ENCODE measurements at places on chromosomes 11 and 22.

DNA sequence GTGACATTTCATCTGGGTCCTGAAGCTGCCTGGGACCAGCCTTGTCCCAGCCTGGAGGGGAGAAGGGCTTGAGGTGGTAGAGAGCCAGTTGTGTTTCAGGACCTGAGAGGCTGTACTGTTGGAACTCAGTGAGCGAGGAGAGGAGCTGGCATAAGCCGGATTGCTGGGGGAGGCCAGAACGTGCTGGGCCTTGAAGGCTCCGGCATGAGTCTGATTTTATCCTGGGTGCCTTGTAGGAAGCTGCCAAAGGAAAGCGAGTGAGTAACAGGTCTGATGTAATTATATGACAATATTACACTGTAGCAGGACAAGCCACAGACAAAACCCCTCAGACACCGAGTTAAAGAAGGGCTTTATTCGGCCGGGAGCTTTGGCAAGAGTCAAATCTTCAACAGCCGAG is 17.2 kb downstream of the AP2A2 start:
- H3K27me3 ChIP-seq: no peaks in the 10 kb centered on the region
- H3K4me3 ChIP-seq: no peak overlapping the region
- H3K36me3 ChIP-seq: peaks cover 19% of the 10 kb centered on the region
- peaks cover 28% of the 10 kb centered on the region for H3K4me1 ChIP-seq
- no peak overlapping the region for H3K27ac ChIP-seq
- DNase-seq: peak; percentile 29

- H3K4me3 ChIP-seq: no peak overlapping the region
- H3K27ac ChIP-seq: no peak overlapping the region
- H3K36me3 ChIP-seq: no peaks in the 10 kb centered on the region
Observed at GRCh38 chr11:129291546-129291945, 84.1 kb upstream of the BARX2 start.

GRCh38 chr11:73565804-73566203 is 32.1 kb downstream of the FAM168A start:
- H3K4me3 ChIP-seq: no peak overlapping the region
- no peak overlapping the region for H3K27ac ChIP-seq
- H3K4me1 ChIP-seq: peaks cover 25% of the 10 kb centered on the region
- no peak for DNase-seq
- H3K36me3 ChIP-seq: no peaks in the 10 kb centered on the region
- no peaks in the 10 kb centered on the region for H3K27me3 ChIP-seq

DNA sequence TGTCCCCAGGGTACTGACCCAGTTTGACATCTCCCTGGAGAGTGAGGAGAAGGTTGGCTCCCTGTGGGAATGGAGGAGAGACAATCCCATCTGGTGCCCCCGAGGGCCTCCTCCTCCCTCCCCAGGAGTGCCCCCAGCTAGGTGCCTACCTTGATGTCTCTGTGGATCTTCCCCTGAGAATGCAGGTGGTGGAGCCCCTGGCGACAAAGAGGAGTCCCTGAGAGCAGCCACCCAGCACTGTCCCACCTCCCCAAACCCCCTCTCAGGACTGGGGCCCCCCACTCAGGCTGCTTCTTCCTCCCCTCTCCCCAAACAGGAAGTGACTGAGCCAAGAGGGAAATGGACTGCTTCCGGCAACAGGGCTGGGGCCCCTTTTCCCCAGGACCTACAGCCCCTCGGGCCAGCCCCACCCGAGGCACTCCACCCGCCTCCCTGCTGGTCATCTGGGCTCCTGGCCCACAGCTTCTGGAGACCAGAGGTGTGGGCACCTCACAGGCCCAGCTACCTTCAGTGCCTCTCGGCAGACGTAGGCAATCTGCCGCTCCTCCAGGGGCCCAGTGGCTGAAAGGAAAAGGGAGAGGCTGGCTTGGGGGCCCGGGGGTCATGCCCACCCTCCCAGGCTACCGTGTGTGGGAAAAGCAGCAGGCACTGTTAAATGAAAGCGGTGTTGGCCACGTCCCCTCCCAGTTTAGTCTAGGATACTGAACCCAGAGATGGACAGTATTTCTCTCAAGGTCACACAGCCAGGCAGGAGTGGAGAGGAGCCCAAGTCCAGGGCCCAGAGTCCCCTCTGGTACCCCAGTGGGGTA is 1.2 kb downstream of the MAP4K2 start:
- no peaks in the 10 kb centered on the region for H3K27me3 ChIP-seq
- peaks cover 47% of the 10 kb centered on the region for H3K4me1 ChIP-seq
- H3K4me3 ChIP-seq: peak overlapping the region; percentile 75
- H3K27ac ChIP-seq: peak overlapping the region; percentile 90
- DNase-seq: no peak
- H3K36me3 ChIP-seq: peaks cover 5% of the 10 kb centered on the region
